ENCODE measurements at places on chromosomes 4 and X.

DNA sequence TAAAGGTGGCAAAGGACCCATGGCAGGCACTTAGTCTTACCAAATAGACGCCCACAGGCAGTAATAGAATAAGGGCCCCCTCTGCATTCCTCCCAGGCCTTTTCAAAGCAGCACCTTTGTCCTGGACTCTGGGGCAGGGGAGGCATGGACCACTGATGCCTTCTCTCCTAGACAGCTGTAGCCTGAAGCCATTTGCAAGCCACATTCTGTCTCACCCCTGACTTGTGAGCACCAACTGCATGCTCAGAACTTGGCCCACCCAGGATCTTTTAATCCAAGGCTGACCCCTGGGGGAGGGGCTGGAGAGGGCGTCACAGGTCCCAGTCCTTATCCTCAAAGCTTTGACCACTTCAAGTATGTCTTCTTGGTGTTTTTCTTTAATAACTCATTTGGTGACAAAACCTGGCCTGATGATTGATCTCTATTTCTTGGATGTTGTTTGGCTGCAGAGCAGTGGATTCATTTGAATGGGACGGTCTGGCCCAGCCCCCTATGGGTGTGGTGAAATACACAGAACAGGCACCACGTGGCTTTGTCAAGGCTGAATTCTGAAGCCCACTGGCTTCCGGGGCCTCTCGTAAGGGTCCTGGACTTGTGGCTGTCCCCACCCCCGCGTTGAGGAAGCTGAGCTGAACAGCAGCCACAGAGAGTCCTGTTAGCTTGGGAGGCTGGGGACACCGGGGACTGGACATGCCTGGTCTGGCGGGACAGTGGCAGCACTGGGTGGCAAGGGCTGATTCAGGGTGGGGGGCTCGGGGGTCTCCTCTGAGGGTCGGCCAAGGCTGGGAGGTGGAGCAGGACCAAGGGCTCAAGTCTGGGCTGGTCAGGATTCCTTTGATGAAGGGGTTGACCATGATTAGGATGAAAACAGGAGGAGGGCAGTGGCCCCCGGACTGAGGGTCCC lies 36.6 kb downstream of the ADRA2C start:
- DNase-seq: no peak

- no peak for DNase-seq
Observed at GRCh38 chr4:12770351-12770750, 713.8 kb downstream of the RAB28 start.

GRCh38 chr4:185742766-185743165 lies 69.2 kb downstream of the SORBS2 start:
- no peak for DNase-seq

DNA sequence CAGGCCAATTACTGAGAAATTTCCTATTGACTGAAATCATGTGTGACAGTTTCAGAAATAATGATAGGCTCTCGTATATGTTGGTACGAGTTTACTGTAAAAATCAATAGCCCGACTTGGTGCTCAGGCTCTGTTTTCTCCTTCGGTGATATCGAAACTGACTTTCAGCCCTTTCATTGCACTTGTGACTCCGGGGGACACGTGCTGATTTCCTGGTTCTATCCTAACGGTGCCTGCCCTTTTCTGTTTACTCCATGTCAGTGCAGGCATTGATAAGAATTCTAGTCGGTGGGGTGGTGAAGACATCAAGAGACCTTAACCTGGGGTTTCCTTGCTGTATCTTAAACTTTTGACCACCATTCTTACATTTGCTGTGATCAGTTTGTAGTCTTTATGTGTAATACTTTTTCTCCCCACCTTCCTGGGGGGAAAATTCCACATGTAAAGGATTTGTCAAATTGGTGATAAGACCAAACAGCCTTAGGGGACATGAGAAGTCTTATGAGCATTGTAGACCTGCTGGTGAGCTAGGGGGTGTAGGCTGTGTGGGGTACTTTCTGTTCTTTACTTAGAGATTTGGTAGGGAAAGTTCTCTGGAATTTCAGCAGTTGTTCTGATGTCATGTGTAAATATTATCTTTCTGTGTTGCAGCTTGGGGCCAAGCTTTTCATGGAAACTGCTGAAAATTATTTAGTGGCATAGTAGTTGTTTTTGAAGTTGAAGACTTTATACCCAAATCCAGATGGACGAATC lies 52.7 kb downstream of the TMEM131L start:
- no peak for DNase-seq

- no peak for DNase-seq
Observed at GRCh38 chrX:153336121-153336894, 2.4 kb downstream of the ZNF275 start.

DNA sequence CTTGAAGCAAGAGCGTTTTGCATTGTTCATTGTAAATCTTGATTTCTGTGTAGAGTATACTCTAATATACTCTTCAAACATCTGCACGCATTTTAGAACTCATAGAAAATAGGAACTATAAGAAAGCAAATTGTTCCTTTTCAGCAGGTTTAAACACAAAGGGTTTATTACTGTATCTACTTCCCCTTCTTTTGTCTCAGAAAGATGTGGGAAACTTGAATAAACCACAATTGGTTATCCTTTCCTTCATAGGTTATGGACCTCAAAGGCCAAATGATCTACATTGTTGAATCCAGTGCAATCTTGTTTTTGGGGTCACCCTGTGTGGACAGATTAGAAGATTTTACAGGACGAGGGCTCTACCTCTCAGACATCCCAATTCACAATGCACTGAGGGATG lies 46.0 kb upstream of the GUCY1B1 start:
- no peak for DNase-seq

GRCh38 chr4:39456946-39457763 lies 1.6 kb downstream of the RPL9 start:
- no peak for DNase-seq

DNA sequence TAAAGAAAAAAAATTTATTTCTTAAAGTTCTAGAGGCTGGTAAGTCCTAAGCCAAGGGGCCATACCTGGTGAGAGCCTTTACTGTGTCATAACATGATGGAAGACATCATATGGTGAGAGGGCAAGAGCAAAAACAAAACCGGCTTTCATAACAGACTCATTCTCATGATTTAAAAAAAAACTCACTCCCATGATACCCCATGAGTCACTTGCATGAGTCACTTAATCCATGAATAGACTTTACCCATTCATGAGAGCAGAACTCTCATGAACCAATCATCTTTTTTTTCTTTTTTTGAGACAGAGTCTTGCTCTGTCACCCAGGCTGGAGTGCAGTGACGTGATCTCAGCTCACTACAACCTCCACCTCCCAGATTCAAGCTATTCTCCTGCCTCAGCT lies 369.7 kb upstream of the DIAPH2 start:
- DNase-seq: no peak

- DNase-seq: no peak
Observed at GRCh38 chr4:4919927-4920326, 60.5 kb downstream of the MSX1 start.
